T-helper 17 cell (primary cell): ENCODE measurements at places on chromosomes 4 and X.

- no peaks in the 10 kb centered on the region for H3K36me3 ChIP-seq
- H3K27ac ChIP-seq: no peak overlapping the region
- no peaks in the 10 kb centered on the region for H3K4me1 ChIP-seq
- H3K27me3 ChIP-seq: no peaks in the 10 kb centered on the region
Measured at GRCh38 chr4:130359542-130359941, 1263.6 kb downstream of the C4orf33 start.

DNA sequence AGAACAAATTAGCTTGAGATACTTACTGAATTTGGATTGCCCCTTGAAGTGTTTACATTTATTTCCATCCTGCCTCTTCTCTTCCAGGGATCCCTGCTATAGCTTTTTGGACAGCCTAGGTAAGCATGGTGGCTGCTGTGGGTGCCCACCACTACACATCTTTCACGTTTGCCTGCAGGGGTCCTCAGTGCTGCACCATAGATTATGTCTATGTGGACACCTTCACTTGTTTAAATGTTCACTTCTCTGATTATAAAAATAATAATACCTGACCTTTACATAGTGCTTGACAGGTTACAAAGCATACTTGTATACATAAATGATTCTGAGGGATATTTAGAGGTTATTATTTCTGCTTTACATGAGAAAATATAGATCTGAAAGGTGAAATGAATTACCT is 67.9 kb upstream of the SLC4A4 start:
- peaks cover 14% of the 10 kb centered on the region for H3K4me1 ChIP-seq
- no peak overlapping the region for H3K27ac ChIP-seq
- H3K4me3 ChIP-seq: no peak overlapping the region
- no peak for DNase-seq
- H3K36me3 ChIP-seq: peaks cover 3% of the 10 kb centered on the region
- peaks cover 16% of the 10 kb centered on the region for H3K27me3 ChIP-seq

DNA sequence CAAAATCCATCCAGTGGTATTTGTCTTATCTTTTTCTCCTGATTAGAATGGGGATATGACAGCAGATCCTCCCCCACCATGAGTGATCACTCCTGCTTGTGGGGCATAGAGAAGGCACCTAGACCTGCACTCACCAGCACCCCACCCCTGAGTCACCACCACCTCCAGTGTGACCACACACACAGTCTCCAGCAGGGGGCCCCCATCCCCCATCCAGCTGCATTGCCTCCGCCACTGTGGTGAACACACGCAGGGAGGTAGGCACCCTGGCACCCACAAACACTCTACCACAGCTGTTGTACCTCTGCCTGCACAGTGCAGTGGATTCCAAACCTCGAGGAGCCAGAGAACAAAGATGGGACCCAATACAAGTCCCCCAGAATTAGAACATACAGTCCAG is 9.0 kb upstream of the MAGEA8 start:
- no peaks in the 10 kb centered on the region for H3K36me3 ChIP-seq
- H3K27me3 ChIP-seq: no peaks in the 10 kb centered on the region
- H3K27ac ChIP-seq: no peak overlapping the region
- no peak overlapping the region for H3K4me3 ChIP-seq
- peaks cover 4% of the 10 kb centered on the region for H3K4me1 ChIP-seq

GRCh38 chrX:16771483-16772398 is 14.5 kb upstream of the TXLNG start:
- DNase-seq: no peak
- no peaks in the 10 kb centered on the region for H3K36me3 ChIP-seq
- peaks cover 4% of the 10 kb centered on the region for H3K27me3 ChIP-seq

GRCh38 chr4:47914220-47914925 is at the start of gene NFXL1:
NFXL1 (minus strand) TSS chr4:47914583; CDS start chr4:47914203, 380 bp downstream.
- peak within 1 kb of the TSS; percentile 96 for H3K27ac ChIP-seq
- peak; percentile 91 for DNase-seq
- H3K4me1 ChIP-seq: peaks cover 19% of the 10 kb centered on the region
- no peaks in the 10 kb centered on the region for H3K27me3 ChIP-seq
- peaks cover 9% of the 10 kb centered on the region for H3K36me3 ChIP-seq
- H3K4me3 ChIP-seq: peak within 1 kb of the TSS; percentile 98

DNA sequence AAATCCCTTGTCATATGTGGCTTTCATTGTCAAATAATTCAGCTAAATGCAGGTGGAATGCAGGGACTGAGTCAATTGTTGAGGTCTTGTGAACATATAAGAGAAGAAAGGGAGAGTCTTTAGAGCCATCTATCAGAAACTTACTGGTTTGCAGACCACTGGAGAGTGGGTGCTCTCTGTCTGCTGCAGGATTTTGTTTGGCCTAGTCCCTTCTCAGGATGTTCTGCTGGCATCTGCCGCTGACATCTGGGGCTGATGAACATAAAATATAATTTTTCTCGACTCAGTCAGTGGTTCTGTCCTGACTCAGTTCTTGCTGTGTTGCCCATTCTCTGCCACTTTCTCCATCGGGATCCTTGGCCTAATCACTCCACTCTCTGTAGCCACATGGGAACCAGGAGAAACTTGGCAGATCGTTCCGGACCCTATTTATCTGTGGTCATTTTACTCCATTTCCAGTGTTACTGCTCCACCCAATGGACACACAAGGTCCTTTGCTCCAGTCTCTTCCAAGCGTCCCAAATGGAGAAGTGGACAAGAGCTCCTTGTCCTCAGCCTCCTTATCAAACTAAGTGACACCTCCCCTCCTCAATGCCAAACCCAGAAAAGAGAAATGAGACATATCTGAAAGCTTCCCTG is 436.2 kb downstream of the FAT4 start:
- no peaks in the 10 kb centered on the region for H3K36me3 ChIP-seq
- DNase-seq: no peak
- no peaks in the 10 kb centered on the region for H3K4me1 ChIP-seq
- no peaks in the 10 kb centered on the region for H3K27me3 ChIP-seq
- no peak overlapping the region for H3K4me3 ChIP-seq
- no peak overlapping the region for H3K27ac ChIP-seq

- H3K27ac ChIP-seq: no peak overlapping the region
- no peak for DNase-seq
- peaks cover 2% of the 10 kb centered on the region for H3K36me3 ChIP-seq
- H3K4me3 ChIP-seq: no peak overlapping the region
- peaks cover 10% of the 10 kb centered on the region for H3K27me3 ChIP-seq
Measured at GRCh38 chr4:113958766-113959538, 20.5 kb downstream of the ARSJ start.

- H3K4me1 ChIP-seq: peaks cover 20% of the 10 kb centered on the region
- H3K27me3 ChIP-seq: no peaks in the 10 kb centered on the region
- no peak for DNase-seq
- H3K27ac ChIP-seq: peak overlapping the region; percentile 27
- peaks cover 3% of the 10 kb centered on the region for H3K36me3 ChIP-seq
Measured at GRCh38 chr4:152510349-152511147, 25.3 kb downstream of the FBXW7 start.

- no peaks in the 10 kb centered on the region for H3K36me3 ChIP-seq
- no peak within 1 kb of the TSS for H3K27ac ChIP-seq
- no peaks in the 10 kb centered on the region for H3K27me3 ChIP-seq
- H3K4me3 ChIP-seq: no peak within 1 kb of the TSS
Measured at GRCh38 chrX:42778096-42778495, at the start of gene PPP1R2C. PPP1R2C (minus strand) TSS chrX:42778163; CDS start chrX:42778079, 84 bp downstream.

DNA sequence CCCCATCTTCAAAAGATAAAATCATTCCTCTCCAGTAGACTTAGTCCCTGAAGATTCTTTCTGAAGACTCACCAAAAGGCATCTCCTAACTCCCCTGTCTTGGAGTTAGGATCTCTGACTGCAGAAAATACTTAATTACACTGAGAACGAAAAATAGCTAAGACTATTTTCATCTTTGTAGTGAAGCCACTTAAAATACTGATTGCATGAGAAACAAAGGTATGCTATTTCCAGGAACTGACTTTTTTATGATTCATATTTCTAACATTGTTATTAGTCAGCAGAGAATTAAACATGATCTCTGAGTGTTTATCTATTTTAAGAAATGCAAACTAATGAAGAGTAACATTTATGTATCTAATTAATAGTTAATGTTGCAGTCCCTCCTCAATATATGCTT is 71.8 kb upstream of the NR3C2 start:
- H3K27ac ChIP-seq: no peak overlapping the region
- no peaks in the 10 kb centered on the region for H3K36me3 ChIP-seq
- no peaks in the 10 kb centered on the region for H3K27me3 ChIP-seq
- DNase-seq: no peak
- H3K4me1 ChIP-seq: no peaks in the 10 kb centered on the region
- H3K4me3 ChIP-seq: no peak overlapping the region

DNA sequence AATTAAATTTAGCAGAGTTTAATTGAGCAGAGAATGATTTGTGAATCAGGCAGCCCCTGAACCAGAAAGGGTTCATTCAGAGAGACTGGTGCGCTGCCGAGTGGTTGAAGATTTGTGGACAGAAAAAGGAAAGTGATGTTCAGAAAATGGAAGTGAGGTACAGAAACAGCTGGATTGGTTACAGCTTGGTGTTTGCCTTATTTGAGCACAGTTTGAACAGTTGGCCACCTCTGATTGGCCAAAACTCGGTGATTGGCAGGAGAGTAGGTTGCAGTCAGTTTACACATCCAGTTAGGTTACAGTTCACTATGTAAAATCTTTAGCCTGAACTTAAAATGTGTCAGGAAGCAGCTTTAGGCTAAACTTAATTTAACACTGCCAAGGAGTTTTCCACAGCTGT is 14.9 kb downstream of the MID1IP1 start:
- H3K4me3 ChIP-seq: peak overlapping the region; percentile 5
- H3K36me3 ChIP-seq: peaks cover 2% of the 10 kb centered on the region
- no peaks in the 10 kb centered on the region for H3K27me3 ChIP-seq
- peaks cover 12% of the 10 kb centered on the region for H3K4me1 ChIP-seq
- DNase-seq: no peak
- H3K27ac ChIP-seq: no peak overlapping the region

DNA sequence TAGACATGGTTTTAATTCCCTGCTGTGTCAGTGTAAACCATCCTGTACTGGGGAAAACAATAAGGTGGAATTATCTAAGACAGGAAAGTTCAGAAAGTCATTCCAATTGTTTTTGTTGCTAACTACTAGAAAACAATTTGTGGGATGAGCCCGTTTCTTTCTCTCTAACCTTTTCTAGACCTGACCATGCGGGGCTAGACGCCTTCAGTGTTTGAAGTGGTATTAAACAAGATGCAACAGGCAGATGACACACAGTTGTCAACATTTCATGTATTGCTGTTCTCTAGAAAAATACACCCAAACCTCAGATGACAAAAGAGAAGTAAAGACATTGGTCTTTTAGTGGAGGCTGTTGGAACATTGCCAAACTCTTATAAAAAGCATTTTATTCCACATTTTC is 105.7 kb downstream of the FRAS1 start:
- no peak for DNase-seq
- peaks cover 31% of the 10 kb centered on the region for H3K27me3 ChIP-seq
- no peaks in the 10 kb centered on the region for H3K36me3 ChIP-seq
- no peaks in the 10 kb centered on the region for H3K4me1 ChIP-seq

DNA sequence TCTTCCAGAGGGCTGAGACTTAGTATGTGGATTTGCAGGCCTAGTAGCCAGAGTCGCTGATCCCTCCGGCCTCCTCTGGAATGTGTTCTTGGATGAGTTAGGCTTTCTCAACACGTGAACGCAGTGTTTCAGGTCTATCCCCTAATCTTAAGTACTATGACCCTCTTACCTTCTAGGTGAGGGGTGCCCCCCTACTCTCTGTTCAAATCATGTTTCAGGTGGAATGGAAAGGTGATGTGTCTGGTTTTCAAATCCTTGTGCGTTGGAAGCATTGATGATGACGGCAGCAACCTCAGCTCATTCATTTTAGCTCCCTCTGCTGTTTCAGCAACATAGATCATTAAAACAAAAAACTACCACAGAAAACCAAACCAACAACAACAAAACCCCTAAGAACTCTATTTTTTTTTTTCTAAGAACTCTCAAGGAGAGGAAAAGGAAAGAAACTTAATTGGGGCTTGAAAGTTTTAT is 56.4 kb downstream of the RWDD4 start:
- no peak overlapping the region for H3K27ac ChIP-seq
- H3K36me3 ChIP-seq: peaks cover 2% of the 10 kb centered on the region
- no peak overlapping the region for H3K4me3 ChIP-seq
- peaks cover 8% of the 10 kb centered on the region for H3K27me3 ChIP-seq
- DNase-seq: no peak

GRCh38 chr4:74018771-74019170 is 19.7 kb downstream of the CXCL3 start:
- no peaks in the 10 kb centered on the region for H3K4me1 ChIP-seq
- DNase-seq: no peak
- H3K27ac ChIP-seq: no peak overlapping the region
- no peaks in the 10 kb centered on the region for H3K36me3 ChIP-seq

DNA sequence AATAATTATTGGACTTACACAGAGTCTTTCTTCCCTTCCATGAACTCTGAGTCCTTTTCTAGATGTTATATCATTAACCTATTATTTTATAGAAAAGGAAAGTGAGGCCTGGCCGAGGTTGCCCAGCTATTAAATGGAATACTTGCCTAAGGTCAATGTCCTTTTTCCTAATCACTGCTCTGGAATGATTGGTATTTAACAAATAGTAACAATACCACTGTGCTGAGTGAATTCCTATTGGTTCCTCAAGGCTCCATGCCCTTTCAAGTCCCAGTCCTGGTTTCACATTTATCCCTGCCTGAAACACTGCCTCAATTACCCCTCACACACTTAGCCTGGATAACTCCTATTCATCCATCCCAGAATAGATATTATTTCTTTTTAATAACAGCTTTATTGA is 6.2 kb downstream of the TCEAL9 start:
- peaks cover 1% of the 10 kb centered on the region for H3K36me3 ChIP-seq
- no peak overlapping the region for H3K27ac ChIP-seq
- DNase-seq: no peak
- no peak overlapping the region for H3K4me3 ChIP-seq
- no peaks in the 10 kb centered on the region for H3K4me1 ChIP-seq
- peaks cover 7% of the 10 kb centered on the region for H3K27me3 ChIP-seq

DNA sequence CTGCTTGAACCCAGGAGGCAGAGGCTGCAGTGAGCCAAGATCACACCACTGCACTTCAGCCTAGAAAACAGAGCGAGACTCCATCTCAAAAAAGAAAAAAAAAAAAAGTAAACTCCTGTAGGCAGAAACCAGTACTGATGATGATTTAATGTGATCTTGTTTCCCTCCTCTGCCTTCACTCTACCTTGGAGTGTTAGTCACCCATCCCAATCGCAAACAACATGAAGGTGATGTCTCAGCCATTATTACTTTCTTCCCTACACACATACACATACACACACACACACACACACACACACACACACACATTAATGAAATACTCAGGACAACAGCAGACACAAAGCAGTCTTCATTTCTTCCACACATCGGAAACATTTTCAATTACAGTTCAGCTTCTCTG is 15.6 kb downstream of the XKRX start:
- H3K4me3 ChIP-seq: no peak overlapping the region
- H3K27me3 ChIP-seq: no peaks in the 10 kb centered on the region
- no peak for DNase-seq
- H3K36me3 ChIP-seq: no peaks in the 10 kb centered on the region
- H3K27ac ChIP-seq: no peak overlapping the region
